PC-3 (cell line): ENCODE measurements at places on chromosomes 13 and 19. TPM values are rescaled to one million over a fixed set of nuclear protein-coding genes. Genes with fewer than 3 reads are reported as not detected.

The SBK3 gene
- total RNA-seq: 0.46 TPM in 1 of 2 replicates, not detected in the other

DNA sequence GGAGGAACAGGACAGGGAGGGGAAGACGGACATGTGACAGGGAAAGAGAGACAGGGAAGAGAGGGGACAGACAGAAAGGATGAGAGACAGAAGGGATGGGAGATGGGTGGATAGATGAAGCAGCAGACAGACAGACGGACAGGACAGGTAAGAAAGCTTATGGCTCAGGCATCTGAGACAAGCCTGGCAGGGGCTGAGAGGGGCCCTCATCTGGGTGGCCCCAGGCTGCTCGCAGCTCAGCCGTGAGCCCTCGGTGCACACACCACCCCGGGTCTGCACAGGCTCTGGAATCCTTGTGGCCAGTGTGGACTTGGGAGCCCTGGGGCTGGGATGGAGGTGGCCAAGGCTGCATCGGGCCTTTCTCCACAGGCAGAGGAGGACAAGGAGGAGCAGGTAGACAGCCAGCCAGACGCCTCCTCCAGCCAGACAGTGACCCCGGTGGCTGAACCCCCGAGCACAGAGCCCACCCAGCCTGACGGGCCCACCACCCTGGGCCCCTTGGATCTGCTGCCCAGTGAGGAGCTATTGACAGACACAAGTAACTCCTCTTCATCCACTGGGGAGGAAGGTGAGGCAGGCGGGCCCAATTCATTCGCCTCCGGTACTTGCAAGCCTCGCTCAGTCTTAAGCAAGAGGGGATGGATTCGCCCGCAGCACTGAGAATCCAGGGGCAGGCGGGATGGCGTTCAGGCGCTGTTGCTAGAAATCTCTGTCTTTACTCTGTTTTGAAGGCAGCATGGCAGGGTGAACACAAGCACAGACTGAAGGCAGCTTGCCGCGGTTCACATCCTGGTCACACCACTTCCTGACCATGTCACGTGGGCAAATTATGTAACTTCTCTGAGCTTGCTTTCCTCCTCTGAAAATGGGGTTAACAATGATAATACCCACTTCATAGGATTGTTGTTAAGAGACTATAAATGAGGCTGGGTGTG, 14.0 kb downstream of the GRAMD1A start:
- no peak for DNase-seq

The VWA8 gene
- 10.0 and 12.2 TPM in 2 replicates for total RNA-seq

GRCh38 chr19:41264581-41265394, 616 bp downstream of the HNRNPUL1 start:
- DNase-seq: peak; percentile 46

GRCh38 chr19:18477042-18477779, 39.3 kb upstream of the ISYNA1 start:
- no peak for DNase-seq
